ENCODE measurements at places on chromosomes 7 and 10.

- no peak for DNase-seq
Measured at GRCh38 chr7:103988468-103989199, 824 bp downstream of the RELN start.

- no peak for DNase-seq
Measured at GRCh38 chr7:55156919-55157763, 138.3 kb downstream of the EGFR start.

DNA sequence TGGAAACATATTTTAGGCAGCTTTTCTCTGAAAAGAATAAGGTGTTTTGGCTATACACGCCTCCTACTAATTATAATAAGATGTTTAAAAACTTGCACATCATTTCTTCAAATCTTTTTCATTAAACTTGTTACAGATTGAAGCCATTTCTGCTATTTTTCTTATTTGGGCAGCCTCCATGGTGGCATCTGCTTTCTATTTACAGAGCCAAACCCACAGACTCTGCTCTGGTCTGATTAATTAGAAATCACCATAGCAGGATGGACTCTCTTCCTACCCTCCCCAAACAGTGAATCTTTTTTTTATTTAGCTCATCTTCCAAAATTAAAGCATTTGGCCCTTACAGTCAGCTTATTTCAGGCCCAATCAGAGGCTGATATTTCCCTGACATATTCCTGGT lies 85.7 kb upstream of the AOAH start:
- no peak for DNase-seq

- no peak for DNase-seq
Measured at GRCh38 chr10:114806562-114807391, 14.8 kb upstream of the FHIP2A start.

DNA sequence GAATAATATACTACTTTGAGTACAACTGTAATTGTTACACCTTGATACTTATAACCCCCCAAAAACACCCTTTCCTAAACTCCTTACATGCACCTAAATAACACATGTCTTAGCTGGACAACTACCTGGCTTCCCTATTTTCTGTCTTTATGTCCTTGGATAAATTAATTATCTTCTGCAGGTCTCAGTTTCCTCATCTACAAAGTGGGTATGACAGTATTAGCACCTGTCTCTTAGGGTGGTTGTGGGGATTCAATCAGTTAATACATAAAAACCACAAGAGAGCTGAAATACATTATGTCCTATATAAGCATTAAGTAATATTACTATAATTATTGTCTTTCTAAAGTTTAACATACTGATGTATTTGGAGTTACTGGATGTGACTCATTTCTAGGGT lies 10.8 kb downstream of the STEAP2 start:
- DNase-seq, result no peak

Data from T47D (cell line).